ENCODE measurements at places on chromosomes 6 and 20.

DNA sequence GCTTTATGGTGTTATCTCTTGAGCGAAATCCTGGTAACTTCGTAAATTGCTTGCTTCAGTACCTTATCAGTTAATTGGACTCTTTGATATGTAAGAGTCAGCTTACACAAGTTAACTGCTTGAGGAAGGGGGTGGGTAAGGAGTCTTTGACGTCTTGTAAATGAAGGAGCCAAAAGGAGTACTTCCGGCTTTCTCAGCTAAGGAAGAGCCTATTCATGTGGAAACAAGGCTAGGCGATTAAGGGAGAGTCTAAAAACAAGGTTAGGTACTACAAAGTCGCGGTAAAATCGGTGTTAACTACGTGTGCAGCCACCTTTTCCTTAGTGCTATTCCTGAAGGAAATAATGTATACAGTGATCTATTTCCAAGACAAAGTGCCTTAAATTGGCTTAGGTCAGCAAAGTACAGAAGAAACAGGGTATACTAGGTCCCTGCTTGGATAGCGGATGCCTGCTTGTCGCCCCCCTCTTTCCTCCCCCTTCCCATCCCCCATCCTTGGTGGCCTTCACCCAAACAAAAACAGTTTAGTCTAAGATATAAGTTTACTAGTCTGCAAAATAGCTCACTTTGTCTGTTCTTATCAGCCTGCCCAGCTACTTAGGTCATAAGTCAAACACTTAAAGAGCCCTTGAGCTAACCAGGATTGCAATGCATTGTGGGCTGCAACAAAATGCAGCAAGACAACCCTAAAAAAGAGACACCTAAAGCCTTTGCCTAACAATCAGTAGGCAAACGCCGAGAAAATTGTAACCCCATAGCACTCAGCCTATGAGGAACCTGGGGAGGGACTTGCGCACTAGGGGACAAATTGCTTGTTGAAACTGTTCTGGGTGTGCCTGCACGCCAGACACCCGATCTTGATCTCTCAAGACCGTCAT, 147.3 kb downstream of the TRIM27 start:
- DNase-seq, result no peak

GRCh38 chr20:44888226-44889103, 3.0 kb downstream of the YWHAB start:
- no peak for DNase-seq

GRCh38 chr20:52747845-52748284, 224.3 kb upstream of the TSHZ2 start:
- DNase-seq, result no peak

- no peak for DNase-seq
These were observed at the start of gene SYNGAP1 for GRCh38 chr6:33419580-33420490. SYNGAP1 (plus strand) TSS chr6:33420065; CDS start chr6:33420265, 200 bp downstream.

- DNase-seq, result no peak
These were observed 24.0 kb upstream of the THBS2 start for GRCh38 chr6:169277619-169278018.

DNA sequence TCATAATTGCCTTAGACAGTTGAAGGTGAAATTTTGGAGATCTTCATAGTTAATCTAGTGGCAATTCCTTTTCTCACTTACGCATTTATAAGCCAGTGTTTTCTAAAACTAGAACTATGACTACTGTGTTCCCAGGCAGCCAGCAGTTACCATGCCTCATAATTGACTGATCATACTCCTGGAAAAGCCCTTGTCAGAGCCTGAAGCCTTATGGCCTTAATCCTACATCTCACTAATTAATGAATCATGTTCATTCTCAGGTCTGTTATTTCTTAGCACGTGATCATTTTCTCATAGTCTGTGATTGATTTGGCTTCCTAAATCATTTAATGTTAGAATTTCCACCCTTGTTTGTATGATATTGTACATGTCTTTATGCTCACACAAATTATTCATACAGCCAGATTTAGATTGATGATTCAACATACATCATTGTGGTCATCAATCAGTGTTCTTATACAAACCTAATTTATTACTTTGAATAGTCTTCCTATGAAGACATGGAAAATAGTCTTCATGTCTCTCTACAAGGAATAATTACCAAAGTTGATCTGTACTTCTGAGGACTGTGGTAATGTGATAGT, 132.6 kb upstream of the ASCC3 start:
- DNase-seq, result no peak

DNA sequence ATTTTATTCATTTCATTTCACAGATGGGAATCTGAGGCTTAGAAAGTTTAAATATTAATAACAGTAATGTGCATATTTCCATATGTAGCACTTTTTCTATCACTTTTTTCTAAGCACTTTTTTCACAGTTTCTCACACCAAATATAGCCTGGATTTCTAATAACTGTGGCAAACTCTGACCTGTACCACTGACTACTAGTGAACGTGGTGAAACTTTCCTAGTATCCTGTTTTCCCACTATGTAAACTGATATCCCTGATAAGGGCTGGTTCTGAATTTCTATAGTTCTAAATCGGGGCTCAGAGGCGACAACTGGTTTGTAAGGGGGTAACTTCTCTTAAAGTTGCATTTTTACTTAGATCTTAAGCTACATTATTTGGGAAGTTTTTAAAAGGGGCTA, 32.6 kb downstream of the MAP7 start:
- no peak for DNase-seq

- DNase-seq, result no peak
These were observed 68.6 kb downstream of the TENT5A start for GRCh38 chr6:81683912-81684311.

DNA sequence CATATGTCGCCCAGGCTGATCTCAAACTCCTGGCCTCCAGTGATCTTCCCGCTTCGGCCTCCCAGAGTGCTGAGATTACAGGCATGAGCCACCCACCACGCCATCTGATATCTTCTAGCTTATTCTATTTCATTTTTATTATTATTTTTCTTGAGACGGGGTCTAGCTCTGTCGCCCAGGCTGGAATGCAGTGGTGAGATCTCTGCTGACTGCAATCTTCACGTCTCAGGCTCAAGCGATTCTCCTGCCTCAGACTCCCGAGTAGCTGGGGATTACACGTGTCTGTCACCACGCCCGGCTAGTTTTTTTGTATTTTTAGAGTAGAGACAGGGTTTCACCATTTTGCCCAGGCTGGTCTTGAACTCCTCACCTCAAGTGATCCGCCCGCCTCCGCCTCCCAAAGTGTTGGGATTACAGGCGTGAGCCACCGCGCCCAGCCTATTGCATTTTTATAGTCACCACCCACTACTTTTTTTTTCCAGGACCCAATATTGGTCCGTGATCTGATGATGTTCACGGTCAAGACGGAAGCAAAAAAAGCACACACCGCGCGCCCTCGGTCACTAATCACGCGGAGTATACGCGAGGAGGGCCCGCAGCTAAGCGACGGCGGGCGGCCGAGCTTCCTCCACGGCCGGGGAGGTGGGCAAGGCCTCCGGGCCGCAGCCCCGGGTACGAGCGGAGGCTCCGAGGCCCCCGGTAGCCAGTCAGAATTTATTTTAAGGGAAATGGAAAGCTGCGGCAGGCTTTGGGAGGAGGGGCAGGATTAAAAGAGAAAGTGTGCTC, 1.1 kb upstream of the LSM14B start:
- DNase-seq, result no peak

DNA sequence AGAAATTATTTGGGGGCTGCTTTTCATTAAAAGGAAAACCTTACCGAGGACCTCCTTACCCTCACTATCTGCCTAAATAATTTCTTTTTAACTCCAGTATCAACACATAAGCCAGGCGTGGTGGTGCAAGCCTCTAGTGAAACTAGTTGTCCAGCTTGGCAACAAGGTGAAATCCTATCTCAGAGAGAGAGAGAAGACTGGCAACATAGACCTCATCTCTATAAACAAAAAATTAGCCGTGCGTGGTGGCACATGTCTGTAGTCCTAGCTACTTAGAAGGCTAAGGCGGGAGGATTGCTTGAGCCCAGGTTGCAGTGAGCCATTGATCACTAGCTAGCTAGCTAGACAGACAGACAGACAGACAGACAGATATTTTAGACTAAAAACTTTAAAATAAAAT, 92.5 kb downstream of the ARMC2 start:
- DNase-seq, result no peak

- DNase-seq, result no peak
These were observed 247.7 kb downstream of the GMDS start for GRCh38 chr6:1997702-1998101.

GRCh38 chr20:34604980-34605788, 46.7 kb downstream of the MAP1LC3A start:
- DNase-seq, result no peak

- DNase-seq, result no peak
These were observed 10.5 kb upstream of the BEND3 start for GRCh38 chr6:107125771-107126170.

DNA sequence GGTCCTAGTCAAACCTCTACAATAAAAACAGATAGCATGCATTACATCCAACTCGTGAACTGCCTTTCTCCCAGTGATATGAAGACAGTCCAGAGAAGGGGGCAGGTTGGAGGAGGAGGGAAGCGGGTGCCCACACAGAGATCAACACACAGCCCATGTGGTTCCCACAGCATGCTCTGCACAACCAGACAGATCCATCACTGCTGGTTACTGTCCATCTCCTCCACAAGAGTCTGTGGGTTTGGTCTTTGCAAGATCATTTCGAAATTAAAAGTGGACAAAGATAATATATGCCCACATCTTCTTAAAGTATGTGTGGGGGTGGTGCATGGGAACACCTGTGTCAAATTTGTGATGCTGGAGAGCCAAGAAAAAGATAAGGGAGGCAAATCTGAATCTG, 215.5 kb downstream of the GMDS start:
- DNase-seq, result no peak

- no peak for DNase-seq
These were observed 6.1 kb upstream of the DLL1 start for GRCh38 chr6:170296746-170297575.

DNA sequence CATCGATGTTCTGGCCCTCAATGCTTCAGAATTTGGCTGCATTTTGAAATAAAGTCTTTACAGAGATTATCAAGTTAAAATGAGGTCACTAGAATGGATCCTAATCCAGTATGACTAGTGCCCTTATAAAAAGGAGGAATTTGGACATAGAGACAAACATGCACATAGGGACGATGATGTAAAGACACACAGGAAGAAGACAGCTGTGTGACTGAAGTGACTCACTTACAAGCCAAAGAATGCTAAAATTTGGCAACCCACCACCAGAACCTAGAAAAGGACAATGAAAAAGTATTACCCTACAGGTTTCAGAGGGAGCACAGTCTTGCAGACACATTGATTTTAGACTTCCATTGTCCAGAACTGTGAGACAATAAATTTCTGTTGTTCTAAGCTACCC, 322.8 kb upstream of the GJE1 start:
- no peak for DNase-seq

DNA sequence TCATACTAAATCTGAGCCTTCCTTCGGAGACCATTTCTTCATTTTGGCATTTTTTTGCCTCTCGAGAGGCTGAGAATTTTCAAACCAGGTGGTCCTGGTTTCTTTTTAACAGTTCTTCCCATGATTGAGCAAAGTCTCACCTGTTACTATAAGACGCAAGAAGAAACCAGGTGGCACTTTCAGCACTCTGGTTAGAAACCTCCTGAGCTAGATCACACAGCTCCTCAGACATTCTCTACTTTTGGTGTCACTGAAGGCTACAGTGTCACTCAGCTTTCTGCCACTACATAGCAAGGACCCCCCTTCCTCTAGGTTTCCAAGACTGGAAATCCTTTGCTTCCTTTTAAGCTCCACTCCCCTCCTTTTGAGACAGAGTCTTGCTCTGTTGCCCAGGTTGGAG, 7.3 kb downstream of the IFNGR1 start:
- DNase-seq, result no peak

GRCh38 chr6:81565071-81565470, 187.4 kb downstream of the TENT5A start:
- DNase-seq, result no peak

DNA sequence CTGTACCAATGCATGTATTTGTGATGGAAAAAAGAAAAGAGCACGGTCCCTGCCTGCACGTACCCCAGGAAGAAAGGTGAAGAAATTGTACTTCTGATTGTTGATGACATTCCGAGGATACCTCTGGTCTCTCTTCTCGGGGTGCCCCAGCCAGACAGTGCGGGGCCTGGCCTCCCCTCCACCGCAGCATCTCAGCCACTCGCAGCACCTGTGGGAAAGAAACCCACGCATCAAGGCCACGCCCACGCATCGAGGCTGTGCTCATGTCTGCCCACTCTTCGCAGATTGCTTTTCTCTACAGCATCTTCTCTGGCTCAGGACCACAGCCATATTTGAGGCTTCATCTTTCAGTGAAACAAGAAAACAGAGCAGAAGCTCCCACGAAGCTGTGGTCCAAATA, 38.4 kb downstream of the ATP9A start:
- DNase-seq, result no peak

- no peak for DNase-seq
These were observed 10.2 kb downstream of the UBE3D start for GRCh38 chr6:83055366-83055964.

- DNase-seq, result no peak
These were observed 180.6 kb downstream of the FOXA2 start for GRCh38 chr20:22403632-22404361.

All from GF-D8 (cell line).